ENCODE measurements at places on chromosomes 3 and 15.

- DNase-seq, result no peak
Observed at GRCh38 chr15:86201313-86202008, 121.8 kb downstream of the AGBL1 start.

GRCh38 chr3:41111011-41111410 lies 88.3 kb upstream of the CTNNB1 start:
- no peak for DNase-seq

DNA sequence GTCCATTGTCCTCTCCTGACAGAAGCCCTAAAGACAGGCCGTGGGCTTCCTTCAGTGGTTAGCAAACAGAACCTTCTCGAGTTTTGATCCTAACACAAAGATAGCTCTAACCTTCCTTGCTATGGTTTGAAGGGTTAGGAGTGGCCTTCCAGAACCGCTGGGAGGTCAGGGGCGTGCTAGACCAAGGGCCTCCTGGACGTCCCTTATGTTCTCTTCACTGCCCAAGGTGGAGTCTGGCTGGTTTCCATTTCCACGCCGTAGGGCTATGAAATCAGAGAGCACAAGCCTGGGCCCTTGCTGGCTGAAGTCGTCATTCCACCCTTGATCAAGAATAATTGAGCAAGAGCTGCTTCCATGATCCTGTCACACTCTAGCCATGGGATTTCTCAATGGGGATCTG lies 475.1 kb downstream of the SHQ1 start:
- no peak for DNase-seq

DNA sequence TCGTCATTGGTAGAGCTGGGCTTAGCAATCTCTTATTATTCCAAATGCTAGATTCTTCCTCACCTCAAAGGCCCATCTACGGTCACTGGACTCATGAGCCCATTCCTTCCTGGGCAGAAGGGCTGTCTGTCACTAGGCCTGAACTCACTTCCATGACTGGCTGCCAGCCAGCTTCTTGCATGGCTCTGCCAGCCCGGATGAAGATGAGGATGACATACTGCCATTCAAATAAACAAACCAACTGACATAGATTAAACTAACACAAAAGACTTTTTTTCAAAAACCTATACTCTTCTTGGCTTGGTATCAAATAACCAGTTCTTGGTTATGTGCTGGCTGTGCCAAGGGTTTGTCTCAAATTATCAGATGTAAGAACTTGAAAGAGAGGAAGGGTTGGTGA lies 23.8 kb downstream of the ISL2 start:
- DNase-seq, result no peak

DNA sequence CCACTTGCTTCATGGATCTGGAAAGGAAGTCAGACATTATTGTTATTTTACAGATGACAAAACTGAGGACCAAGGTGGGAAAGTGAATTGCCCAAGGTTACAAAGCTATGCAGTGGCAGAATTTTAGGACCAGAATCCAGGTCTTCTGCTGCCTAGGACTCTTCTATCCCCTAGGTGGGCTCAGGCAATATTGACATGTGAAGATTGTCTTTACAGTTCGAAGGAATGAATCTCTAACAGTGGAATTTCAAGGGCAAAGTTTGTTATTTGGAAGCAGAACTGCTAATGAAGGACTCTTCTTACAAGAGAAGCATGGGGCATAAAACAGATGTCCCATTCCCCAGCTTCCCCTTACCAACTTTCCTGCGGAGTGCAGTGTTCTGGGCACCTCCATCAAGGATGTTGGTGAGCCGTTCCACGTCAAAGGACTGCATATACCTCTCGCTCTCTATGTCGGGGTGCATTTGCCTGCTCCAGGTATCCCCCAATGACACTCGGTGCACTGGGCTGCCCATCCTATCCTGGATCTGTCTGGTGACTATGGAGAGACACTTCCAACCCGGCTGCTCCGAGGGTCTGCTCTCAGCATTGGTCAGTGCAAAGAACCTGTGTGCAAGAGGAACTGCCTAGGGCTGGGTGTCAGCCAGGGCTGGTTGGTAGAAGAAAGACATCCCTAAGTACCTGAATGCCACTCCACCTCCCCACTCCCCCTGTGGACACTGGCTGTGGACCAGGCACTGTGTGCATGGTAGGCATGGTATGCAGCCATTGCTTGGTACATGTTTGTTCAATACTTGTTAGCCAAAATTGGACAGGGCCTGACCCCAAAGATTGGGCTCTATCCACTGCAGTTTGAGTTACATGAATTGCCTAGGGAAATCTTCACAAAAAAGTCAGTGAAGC lies 2.1 kb downstream of the ACOX2 start:
- no peak for DNase-seq

DNA sequence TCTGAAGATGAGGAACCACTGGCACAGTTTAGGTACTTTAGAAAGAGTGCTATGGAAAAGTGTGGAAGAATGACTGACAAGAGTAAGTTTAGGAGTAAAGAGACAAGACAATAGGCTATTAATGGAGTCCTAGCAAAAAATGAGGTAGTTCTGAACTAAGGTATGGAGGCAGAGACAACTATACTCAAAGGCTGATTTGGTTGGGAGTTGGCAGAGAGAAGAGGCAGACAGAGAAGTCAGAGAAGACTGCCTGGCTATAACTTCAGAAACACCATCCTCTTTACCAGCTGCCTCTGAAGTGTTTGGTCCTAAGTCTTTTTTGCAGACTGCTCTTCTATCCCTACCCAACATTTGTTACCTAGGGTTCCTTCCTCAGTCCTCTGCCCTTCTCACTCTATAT lies 19.2 kb downstream of the DYNC1LI1 start:
- no peak for DNase-seq

- DNase-seq, result no peak
Observed at GRCh38 chr3:172228036-172228415, 188.6 kb downstream of the FNDC3B start.

DNA sequence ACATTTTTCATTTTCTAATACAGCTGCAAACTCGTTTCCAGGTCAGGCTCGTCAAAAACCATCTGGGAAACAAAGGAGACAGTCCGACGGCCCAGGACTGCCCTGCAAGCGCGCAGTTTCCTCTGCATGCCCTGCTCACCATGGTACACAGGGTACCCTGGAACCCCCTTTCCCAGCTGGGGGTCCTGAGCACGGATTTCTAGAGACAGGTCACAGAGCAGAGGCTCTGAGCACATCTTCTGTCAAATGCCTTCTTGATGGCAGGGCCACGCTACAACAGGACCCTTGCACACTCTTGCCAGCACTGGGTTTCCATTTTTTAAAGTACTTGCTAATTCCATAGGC lies 8.1 kb downstream of the ZXDC start:
- DNase-seq, result no peak

DNA sequence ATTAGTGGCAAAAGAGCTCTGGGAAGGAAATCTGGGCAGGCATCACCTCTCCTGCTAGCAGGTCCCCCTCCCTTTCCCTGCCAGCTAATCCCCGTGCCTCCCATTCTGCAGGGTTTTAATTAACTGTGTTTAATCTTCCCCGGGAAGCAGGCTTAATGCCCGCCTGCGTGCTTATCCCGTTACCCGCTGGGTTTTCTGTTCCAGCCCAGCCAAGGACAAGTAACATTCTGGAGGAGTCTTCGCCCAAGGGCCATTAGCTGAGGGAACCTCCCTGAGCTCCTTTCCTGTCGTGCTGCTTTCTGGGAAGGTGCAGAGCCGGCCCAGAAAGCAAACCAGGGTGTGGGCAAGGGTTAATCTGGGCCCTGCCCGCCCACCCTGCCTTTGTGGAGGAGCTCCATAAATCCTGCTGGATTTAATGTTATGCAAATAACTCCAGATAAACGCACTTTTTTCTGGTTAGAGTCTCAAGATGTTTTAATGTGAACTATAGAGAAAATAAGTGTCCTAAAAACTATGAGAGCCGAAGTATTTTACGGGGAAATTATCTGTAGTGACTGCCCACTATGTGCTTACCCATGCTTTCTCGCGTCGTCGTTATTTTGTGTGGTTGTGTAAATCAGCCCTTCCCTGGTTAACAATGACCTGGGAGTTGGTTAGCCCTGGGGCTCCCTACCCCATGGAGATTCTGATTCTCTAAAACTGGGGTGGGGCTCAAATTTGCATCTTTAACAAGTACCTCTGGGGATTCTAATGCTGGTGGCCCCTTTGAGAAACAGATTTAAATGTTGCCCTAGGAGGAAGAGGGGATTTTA lies 25.9 kb downstream of the TRIM71 start:
- DNase-seq, result no peak

DNA sequence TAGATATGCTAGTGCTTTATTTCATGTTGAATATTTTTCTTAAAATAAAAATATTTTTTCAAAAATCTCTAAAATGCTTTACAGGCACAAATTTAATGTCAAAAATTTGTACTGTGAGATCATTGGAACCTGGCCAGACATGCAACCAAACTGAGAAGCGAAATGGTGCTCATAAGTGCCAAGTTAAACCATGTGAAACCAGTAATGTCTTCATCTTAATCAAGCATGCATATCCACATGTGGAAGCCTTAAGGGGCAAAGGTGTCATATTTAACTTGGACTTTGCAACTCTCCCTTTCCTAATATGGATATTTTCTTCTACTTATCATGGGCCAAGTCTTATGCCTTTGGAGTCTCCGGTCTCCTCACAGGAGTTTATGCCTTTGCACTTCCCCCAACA lies 208.9 kb upstream of the COL8A1 start:
- DNase-seq, result peak; percentile 21

- no peak for DNase-seq
Observed at GRCh38 chr15:68176601-68177000, 28.5 kb downstream of the CALML4 start.

- peak; percentile 2 for DNase-seq
Observed at GRCh38 chr3:165549037-165549436, 288.2 kb downstream of the BCHE start.

DNA sequence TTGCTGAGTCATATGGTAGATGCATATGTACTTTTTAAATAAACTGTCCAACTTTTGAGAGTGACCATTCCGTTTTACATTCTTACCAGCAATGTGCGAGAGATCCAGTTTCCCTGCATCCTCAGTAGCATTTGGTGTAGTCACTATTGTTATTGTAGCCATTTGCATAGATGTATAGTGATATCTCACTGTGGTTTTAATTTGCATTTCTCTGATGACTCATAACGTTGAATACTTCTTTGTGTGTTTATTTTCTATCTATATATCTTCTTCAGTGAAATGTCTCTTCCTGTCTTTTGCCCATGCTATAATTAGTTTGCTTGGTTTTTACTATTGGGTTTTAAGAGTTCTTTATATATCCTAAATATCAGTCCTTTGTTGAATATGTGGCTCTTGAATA lies 255.7 kb upstream of the GRM7 start:
- no peak for DNase-seq

DNA sequence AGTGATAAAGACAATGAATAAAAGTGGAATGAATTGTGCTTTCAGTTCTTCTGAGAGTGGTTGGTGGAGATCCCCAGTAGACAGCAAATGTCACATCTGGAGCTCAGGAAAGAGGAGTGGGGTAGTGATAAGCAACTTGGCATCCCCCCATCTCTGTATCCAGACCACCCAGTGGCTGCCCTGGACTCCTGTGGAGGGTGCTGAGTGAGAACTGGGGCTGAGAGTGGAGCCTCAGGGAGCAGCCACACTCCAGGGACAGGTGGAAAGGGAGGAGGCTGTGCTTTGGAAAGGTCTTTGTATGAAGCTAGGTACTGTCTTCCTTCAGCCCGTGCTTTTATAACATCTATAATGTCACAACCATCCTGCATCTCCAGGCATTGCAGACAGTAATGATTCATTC lies 85.6 kb upstream of the RASGRF1 start:
- no peak for DNase-seq

DNA sequence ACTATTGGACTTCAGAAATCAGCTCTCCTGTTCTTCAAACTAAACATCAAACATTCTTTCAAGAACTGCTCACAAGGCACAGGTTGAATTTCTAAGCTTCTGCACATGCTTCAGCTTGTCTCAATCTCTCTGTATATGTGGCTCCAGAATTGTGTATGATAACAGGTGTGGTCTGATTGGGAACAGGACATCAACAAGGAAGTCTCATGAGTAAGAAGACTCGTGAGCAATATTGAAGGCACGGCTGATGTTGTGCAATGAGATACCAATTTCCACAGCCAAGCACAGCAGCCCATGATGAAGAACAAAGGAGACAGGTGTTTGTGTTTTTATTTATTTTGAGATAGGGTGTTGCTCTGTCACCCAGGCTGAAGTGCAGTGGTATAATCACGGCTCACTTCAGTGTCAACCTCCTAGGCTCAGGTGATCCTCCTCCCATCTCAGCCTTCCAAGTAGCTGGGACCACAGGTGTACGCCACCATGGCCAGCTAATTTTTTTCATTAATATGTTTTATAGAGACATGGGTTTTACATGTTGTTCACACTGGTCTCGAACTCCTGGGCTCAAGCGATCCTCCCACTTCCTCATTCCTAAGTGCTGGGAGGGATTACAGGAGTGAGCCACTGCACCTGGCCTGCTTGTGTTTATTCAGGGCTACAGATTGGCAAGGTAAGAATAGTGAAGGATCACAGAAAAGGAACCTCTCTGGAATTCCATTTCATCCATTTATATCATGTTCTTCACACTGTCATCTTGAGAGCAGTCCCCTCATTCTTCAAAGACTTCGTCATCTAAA lies 32.2 kb upstream of the ABHD17C start:
- no peak for DNase-seq

DNA sequence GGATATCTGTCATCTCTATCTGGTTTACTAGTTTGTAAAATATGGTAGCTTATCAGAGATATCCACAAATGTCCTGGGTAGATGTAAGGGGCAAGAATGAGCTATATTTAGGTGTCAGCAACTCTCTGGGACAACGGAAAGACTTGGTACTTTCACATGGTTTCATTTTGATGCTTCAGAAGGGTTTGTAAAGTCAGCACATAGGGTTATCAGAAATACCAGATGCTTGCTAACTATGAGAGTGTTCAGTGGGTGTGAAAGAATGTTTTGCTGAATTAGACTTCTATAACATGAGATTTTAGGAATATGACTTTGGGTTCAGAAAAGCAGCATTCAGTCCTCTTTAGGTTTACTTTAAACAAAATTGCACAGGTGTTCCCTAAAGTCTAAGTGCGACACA lies 466.5 kb upstream of the PDZRN3 start:
- no peak for DNase-seq

DNA sequence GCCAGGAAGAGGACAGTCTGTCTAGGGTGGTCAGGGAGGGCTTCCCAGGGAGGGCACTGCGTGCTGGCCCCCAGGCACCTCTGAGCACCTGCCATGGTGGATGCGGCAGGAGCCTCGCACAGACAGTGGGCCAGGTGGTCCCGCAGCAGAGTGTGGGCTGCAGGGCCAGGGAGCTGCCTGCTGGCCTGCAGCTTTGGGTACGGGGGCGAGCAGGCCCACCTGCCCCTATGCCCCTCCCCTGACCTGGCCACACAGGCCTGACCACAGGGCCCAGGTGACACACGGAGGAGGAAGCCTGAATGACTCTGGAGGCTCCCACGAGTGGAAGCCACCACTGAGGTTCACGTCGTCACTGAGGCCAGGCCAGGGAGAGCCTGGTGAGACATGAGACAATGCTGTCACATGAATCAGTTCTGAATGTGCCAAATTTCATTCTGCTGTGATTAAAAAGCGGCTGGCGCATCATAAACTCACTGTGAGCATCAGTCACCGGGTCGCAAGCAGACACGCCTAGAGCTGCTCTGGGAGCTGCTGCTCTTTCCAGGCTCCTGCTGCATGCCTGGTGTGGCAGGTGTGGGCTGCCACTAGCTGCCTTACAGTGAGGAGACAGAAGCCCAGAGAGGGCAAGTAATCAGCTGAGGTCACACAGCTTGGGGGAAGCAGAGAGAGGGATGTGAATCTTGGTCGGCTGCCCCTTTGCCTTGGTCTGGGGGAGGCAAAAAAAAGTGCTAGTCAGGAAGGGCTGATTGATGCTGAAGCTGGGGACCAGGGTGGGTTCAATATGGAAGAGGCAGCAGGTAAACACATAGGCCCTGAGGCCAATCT lies 39.5 kb upstream of the IQSEC1 start:
- DNase-seq, result no peak
